ENCODE measurements at places on chromosomes 7 and 10.

- DNase-seq, result no peak
Observed at GRCh38 chr7:90766814-90767564, 170.9 kb downstream of the CDK14 start.

- no peak for DNase-seq
Observed at GRCh38 chr7:138257459-138258196, 181.4 kb downstream of the AKR1D1 start.

GRCh38 chr10:58972576-58973234 is 203.7 kb upstream of the PHYHIPL start:
- peak; percentile 1 for DNase-seq

- DNase-seq, result no peak
Observed at GRCh38 chr10:70295926-70296325, 12.1 kb upstream of the NPFFR1 start.

DNA sequence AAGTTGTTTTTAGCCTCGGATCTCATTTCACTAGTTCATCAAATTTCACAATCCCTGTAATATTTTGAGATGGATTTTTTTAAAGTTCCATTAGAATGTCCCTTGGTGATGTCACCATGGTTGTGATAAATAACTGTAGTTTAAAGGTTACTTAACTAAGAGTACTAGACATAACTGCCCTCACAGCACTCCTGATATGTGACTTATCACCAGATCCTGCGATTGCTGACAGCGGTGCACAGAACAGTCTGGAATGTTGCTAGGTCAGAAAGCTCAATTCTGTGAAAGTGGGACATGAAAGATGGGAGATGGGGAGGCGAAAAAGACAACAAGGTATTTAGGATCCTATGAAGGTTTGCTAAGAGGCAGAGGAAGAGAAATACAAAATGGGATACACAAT is 40.2 kb downstream of the FAM13C start:
- no peak for DNase-seq

DNA sequence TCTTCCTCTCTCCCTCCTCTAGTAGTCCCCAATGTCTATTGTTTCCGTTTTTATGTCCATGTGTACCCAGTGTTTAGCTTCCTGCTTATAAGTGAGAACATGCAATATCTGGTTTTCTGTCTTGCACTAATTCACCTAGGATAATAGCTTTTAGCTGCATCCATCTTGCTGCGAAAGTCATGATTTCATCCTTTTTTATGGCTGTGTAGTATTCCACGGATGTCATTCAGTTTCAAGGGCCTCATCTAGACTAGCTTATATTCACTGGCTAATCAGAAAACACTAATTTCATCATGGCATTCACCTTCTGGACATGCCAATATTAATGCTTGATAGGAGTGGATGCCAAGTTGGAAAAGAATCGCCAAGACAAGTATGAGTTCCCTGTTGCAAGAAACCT is 619.6 kb upstream of the AUTS2 start:
- no peak for DNase-seq

GRCh38 chr10:2214805-2215204 is 477.5 kb upstream of the ADARB2 start:
- DNase-seq, result no peak

DNA sequence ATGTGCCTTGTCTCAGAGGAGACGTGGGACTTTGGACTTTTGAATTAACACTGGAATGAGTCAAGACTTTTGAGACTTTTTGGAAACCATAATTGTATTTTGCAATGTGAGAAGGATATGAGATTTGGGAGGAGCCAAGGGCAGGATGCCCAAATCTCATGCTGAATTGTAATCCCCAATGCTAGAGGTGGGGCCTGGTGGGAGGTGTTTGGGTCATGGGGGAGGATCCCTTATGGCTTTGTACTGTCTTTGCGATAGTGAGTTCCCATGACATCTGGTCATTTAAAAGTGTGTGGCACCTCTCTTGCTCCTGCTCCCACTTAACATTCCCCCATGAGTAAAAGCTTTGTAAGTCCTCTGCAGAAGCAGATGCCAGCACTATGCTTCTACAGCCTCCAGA is 39.2 kb downstream of the DNAJC9 start:
- DNase-seq, result no peak

DNA sequence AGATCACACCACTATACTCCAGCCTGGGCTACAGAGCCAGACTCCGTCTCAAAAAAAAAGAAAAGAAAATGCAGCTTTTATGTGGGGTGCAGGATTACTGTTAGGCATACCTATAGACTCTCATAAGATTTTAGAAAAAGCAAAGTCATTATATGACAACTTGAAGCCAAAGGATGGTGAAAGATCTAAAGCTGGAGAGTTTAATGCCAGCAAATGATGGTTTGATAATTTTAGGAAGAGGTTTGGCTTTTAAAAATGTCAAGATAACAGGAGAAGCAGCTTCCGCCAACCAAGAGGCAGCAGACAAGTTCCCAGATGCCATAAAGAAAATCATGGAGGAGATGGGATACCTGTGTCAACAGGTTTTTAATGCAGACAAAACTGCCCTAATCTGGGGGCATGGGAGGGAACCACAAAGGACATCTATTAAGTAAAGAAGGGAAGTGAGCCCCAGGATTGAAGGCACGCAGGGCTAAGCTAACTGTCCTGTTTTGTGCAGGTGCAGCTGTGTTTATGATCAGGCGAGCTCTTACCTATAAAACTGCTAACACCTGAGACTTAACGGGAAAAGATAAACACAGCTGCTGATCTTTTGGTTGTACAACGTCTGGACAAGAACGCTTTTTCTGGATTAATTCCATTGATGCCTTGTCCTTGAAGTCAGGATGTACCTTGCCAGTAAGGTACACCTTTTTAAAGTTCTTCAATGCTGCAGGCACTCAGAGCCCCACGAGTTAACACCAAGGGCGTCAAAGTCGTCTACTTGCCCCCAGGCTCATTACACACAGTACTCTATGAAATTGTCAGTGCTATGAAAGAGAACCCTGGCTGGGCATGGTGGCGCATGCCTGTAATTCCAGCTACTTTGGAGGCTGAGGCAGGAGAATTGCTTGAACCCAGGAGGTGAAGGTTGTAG is 10.5 kb upstream of the ANKRD61 start:
- no peak for DNase-seq

DNA sequence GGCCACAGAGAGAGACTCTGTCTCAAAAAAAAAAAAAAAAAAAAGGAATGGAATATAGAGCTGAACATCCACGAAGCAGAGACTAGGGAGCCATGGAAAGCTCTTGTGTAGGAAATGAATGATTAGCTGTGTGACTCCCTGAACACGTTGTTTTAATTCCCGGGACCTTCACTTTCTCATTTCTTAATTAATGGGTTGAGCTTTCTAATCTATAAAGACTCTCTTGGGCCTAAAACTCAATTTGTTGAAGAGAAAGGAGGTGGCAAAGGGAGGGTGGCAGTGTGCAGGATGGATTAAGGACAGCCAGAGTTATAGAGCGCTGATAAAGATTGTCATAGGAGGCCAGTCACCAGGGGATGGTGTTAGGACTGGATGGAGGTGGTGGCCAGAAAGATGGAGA is 48.0 kb downstream of the CYCS start:
- no peak for DNase-seq

GRCh38 chr7:17385612-17386011 is 87.2 kb downstream of the AHR start:
- no peak for DNase-seq

GRCh38 chr7:27551803-27552400 is 110.8 kb downstream of the HIBADH start:
- no peak for DNase-seq

- DNase-seq, result no peak
Observed at GRCh38 chr7:129947049-129947448, 5.7 kb downstream of the UBE2H start.

GRCh38 chr10:36624551-36625100 is 500.8 kb upstream of the ANKRD30A start:
- DNase-seq, result no peak

DNA sequence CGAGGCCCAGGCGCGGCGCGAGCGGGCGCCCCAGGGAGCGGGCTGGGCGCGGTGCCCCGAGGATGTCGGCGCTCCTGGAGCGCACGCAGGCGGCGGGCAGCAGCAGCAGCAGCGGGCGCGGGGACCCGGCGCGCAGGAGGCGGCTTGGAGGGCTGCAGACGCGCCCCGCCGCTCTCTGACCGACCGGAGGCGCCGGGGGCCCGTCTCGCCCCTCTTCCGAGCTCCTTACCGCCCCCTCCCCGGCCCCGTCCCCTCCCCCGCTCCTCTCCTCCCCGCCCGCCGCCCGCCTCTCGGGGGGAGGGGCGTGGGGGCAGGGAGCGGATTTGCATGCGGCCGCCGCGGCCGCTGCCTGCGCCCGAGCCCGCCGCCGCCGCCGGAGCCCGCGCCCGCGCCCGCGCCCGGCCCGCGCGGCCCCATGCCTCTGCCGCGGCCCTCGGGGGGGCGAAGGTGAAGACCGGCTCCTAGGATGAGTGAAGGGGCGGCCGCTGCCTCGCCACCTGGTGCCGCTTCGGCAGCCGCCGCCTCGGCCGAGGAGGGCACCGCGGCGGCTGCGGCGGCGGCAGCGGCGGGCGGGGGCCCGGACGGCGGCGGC is at the start of gene NRG3:
Gene NRG3, plus strand, starts transcription at position 320 of the 592 bp plus-strand sequence.
- DNase-seq, result no peak

DNA sequence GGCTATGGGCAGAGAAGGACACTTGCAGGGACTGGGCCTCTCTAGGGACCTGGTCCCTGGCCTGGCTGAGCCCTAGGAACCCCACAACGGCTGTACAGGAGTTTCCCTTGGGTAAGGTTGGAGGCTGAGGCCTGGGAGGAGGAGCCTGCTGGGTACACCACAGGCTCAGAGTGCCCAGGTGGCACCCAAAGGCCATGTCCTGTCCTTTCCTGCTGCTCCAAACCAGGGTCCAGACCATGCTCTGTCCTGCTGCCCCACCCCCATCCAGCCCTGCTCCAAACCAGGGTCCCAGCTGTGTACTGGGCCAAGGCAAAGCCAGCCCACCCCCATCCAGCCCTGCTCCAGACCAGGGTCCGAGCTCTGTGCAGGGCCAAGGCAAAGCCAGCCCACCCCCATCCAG is 35.3 kb upstream of the ZNF488 start:
- no peak for DNase-seq

GRCh38 chr7:48280100-48280499 is 108.8 kb downstream of the ABCA13 start:
- no peak for DNase-seq

DNA sequence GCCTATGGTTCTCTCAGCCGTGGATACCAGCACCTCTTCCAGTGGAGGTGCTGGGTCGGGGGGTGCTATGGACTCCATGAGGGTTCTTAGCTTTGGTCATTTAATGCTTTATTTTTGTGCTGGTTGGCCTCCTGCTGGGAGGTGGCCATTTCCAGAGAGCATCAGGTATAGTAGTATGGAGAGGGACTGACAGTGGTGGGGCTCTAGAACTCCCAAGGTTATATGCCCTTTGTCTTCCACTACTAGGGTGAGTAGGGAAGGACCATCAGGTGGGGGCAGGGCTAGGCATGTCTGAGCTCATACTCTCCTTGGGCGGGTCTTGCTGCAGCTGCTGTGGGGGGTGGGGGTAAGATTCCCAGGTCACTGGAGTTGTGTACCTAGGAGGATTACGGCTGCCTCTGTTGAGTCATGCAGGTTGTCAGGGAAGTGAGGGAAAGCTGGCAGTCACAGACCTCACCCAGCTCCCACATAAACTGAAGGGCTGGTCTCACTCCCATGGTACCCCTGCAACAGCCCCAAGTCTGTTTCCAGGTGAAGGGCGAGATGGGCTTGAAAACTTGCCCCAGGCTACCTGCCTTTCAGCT is 763.2 kb upstream of the LRRTM3 start:
- no peak for DNase-seq

DNA sequence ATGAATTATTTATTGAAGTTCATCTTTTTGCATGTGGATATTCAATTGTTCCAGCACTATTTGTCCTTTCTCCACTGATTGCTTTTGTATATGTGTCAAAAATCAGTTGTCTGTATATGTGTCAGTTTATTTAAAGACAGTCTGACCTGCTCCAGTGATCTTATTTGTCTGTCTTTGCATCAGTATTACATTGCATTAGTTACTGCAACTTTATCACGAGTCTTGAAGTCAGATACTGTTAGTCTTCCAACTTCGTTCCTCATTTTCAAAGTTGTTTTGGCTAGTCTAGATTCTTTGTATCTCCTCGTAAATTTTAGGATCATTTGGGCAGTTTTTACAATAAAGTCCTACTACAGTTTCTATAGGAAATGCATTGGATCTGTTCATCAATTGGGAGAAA is 166.4 kb downstream of the CELF2 start:
- DNase-seq, result no peak

DNA sequence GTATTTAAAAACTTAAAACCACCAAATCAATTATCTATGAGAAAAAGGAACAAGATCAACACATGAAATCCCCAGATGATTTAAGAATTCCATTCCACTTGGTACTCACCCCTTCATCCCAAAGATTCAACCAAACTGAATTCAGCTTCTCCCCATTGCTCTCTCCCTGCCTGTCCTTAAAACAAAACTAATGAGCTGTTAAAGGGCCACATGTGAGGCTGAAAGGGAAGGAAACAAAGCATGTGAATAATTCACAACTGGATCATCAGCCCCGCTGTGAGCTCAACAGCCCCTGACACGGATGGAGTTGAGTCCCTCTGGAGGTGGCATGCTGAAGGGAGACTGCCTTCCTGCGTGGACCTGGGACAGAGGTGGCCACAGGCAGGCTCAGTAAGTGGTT is 32.9 kb downstream of the VOPP1 start:
- no peak for DNase-seq

DNA sequence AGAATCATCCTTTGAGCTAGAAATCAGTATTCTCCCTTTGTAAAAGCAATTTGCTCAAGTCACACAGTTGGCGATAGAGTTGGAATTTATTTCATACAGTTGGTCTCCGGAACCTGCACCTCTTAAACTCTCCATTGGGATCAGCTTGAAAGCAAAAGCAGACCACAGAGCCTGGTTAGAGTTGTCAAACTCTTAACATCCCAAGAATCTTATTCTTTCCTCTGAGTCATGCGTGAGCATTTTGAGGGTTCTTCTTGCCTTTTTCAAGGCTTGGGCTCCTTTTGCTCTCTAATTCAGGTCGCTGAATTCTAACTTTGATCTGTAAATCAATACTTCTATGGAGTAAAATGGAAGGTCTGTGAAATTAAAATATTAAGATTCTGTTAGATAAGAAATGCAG is 19.6 kb upstream of the SCIN start:
- no peak for DNase-seq

DNA sequence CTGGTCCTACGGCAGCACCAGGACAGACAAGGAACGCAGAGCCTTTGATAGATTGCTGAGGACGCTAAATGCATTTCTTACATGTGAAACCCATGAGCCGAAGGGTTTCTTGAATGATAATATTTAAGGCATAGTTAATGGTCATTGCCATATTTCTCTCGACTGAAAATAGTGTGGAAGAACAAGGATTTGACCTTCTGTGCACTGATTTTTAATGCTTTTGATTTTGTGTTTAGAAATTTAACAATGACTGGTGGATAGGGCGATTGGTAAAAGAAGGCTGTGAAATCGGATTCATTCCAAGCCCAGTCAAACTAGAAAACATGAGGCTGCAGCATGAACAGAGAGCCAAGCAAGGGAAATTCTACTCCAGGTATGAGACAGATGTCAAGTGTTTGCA is 150.8 kb downstream of the NSUN6 start:
- DNase-seq, result no peak
